ENCODE measurements at places on chromosomes 1 and 21.
A peak's percentile ranks its signal among the peaks of the same experiment; 100 is the strongest.

DNA sequence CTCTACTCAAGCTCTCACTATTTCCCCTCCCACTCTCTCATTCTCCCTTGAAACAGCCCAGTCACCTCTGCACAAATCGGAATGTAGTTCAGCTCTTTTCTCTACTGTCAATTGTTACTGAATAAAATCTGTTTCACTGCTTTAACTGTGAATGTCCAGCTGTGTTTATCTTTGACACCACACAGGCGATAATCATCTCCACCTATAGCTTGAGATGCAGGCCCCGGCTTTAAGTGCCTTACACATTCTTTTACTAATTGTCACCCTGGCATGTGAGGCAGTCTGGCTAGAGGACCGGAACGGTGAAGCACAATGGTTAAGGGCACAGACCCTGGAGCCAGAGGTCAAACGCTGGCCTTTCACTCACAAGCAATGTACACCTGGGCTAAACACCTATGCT lies 122.8 kb upstream of the C8B start:
- no peak for DNase-seq

DNA sequence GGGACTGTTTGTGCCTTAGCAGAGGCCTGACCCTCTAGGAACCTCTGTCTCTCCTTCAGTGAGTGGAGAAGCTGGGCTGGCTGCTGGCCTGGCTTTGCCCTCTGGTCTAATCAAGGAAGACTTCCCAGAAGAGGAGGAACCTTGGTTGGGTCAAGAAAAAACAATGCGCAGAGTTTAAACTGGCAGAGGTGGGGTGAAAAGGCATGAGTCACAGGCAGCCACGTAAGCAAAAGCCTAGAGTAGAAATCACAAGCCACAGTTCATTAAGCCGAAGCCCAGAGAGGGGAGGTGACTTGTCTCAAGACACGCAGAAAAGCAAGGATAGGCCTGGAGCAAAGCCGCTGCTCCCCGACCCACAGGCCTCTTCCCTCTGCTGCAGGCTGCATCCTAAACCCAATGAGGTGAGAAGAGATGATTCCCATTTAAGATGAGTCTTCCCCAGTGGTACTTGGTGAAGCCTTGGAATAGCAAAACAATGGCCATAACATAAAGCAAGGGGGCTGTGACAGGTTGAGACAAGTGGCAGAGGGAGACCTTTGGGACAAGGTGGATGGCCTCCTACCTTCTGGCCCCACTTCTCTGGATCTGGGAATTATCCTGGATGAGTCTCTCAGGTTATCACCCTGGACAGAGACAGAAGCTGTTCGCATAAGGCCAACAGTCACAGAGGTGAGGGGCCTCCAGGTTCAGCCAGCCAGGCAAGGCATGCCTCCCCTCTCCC lies 7.7 kb downstream of the PDZK1IP1 start:
- no peak for DNase-seq

DNA sequence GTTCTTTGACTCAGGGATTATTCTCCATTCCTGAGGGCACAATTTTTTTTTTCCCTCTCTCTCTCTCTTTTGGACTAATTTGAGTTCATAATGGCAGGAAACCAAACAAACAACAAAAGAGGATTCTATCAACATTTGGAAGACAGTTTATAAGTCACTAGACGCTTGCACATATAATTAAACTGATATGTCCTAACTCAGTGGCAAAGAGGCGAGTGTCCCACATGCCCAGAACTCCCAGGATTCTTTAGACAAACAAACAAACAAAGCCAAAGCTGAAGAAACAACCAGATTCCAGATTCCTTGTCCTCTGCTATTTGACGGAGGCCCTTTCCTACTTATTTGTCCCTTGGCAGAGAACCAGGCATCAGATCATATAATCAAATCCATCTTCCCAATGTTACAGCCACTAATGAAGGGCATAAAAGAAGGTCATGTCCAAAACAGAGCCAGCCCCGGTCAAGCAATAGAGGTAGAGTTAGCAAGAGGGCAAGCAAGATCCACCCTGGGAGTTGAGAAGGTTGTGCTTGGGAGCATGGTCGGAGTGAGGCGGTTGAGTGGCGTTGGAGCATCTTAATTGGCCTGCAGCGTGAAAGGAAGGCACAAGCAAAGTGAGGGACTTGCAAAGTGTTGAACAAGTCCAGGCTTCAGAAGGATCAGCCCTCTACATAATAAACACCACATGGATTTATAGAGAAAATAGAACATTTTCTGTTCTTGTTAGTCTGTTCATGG lies 30.3 kb downstream of the ZNF362 start:
- DNase-seq, result no peak

- no peak for DNase-seq
These were observed 262.5 kb downstream of the NPHP4 start for GRCh38 chr1:5729636-5730145.

DNA sequence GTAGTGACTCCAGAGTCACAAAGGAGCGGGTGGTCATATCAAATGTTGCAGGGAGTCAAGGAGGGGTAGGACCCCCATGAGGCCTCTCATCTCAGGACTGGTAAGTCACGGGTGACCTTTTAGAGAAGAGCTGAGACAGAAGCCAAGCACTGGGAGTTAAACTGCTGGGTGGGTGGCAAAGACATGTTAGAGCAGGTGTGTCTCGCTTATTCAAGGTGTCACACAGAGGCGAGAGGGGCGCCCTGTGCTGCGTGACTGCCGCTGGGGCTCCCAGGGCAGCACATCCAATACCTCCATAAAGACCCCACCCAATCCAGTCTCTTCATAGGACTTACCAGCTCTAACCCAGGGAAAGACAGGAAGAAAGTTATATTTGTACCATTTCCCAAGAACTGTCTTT lies 15.2 kb downstream of the CASQ2 start:
- DNase-seq, result no peak

DNA sequence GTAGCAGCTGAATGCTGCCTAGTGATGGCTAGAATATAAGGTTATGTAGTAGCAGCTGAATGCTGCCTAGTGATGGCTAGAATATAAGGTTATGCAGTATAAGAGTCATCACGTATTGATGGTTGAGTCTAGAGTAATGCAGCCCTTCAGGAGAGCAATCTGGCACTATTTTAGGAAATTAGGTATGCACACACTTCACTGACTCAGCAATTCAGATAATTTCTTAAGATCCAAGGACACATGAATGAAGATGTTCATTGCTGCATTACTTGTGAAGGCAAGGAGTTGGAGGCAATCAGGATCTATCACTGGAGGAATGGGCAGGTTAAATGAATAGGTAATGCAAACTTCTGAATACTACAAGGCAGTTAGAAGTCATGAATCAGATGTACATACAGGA lies 13.6 kb downstream of the LTN1 start:
- DNase-seq, result no peak

DNA sequence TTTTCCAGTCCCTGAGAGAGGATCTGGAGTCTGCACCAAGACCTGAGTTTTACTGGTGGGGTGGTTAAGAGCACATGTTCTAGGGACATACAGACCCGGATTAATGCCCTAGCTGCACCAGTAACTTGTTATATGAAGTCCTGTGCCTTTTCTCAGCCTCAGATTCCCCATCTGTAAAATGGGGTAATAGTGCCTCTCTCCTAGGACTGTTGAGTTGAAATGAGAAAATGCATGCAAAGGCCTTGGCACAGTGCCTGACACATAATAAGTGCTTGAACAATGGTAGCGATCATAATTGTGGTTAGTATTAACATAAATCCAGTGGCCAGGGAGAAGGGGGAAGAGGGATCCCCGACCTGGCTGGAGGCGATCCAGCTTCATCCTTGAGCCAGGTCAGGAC lies 12.3 kb downstream of the AHDC1 start:
- no peak for DNase-seq

- no peak for DNase-seq
These were observed 20.5 kb downstream of the PRKACB start for GRCh38 chr1:84164567-84165021.

GRCh38 chr1:110196917-110197765 lies 13.0 kb upstream of the KCNC4 start:
- DNase-seq, result no peak

DNA sequence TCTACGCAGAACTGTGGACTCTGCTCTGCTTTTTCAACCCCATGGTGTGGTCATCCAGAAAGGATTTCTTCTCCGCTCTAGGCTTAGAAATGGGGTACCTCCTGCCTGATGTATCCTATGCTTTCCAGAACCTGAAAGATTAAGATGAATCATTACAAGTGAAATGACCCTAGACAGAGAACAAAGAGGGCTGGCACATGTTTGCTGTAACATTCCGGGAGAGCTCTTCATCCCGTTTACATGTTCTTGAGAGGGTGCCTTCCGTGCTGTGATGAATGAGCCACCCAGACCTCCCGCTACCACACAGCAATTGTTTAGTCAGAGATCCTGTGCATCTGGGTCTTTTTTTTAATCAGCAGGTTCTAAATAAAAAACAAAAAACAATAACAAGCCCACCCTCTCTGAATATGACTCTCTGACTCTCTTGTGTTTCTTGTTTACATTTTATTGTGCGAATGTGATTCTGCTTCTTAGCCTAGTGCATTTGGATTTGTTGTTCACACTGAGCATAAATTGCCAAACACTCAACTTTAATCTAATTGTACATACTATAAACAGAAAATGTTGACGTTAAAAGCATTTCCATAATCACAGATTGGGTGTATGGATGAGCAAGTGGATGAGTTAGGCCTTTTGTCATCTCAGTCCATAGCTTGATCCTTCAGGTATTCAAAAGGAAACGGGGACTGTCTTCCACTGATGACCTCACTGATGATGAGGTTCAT lies 87.1 kb downstream of the GPR88 start:
- DNase-seq, result no peak

DNA sequence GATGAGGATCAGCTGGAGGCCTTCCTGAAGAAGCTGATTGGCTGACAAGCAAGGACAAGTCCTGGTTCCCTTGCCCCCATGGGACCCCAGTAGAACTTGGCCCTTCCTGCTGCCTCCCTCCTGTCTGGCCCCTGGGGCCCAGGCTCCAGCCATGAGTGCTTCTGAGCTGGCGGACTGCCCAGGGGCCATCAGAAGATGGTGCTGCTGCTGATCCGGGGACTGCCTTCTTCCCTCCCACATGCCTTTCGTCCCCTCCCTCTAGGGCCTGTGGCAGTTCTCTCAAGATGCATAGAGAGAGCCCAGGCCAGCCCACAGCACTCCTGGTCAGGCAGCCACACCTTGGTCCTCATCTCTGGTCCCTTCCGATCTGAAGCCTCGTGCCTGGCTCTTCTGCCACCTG lies 57.9 kb upstream of the PRKACB start:
- DNase-seq, result no peak

DNA sequence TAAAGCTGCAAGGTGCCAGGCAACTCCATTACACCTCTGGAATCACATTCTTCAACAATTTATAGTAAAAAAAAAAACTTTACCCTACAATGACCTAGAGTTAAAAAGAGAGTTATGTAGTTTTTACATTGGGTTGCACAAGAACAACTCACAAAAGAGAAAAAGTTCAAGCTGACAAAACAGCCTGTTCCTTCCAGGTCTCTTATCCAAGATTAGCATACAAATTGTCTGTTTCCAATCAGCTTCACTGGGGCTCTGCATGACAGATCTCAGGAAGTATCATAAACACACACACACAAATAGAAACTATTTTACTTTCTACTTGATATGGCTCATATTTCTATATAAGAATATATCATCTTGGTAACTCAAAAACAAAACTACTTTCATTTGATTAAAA lies 154.6 kb downstream of the PCNX2 start:
- DNase-seq, result peak; percentile 12

DNA sequence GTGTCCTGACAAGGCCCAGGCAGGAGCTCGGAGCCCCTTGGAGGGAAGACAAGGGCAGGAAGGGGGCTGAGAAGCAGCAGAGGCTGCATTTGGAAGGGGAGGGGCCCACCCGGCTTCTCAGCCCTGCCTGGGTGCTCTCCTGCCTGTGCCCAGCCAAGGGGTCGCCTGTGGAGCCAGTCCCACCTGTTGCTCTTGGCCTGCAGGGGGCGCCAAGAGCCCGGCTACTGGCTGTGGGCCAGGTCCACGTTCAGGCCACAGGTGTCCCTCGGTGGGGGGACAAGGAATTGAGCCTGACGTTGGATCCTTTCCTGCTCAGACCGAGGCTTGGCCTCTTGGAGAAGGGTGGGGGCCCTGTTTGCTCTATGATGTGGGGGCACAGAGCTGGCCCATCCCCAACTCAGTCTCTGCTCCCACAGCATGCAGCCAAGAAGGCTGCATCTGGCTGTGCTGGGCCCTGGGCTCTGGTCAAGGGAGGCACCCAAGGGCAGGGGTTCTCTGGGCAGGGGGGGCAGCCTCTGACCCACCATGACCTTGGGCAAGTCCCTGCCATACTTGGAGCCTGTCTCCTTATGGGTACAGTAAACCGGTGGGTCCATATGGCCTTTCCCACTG lies 10.9 kb downstream of the WNT4 start:
- DNase-seq, result no peak

- no peak for DNase-seq
These were observed 364.8 kb downstream of the CEP170 start for GRCh38 chr1:242890192-242890741.

DNA sequence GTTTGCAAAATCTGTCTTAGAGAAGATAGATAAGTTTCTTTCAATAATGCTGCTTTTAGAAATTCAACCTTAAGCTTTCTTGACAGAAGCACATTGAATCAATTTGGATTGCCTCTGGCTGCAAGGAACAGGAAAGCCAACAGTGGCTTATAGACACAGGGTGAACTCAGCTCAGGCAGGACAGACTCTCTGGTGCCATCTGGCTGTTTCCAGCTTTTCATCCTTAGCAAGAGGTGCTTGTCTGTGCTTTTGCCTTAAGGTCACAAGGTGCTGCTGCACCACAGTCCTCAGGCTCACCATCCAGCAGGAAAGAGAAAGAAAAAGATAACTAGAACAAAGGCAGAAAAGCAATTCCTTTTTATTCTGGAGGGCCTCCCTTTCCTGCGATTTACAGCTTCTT lies 93.7 kb upstream of the ETS2 start:
- no peak for DNase-seq

- DNase-seq, result peak; percentile 85
These were observed 61.6 kb downstream of the ZBTB18 start for GRCh38 chr1:244112636-244113035.

GRCh38 chr1:152811050-152811449 lies 721 bp upstream of the LCE1B start:
- DNase-seq, result no peak

- no peak for DNase-seq
These were observed 15.9 kb upstream of the FASLG start for GRCh38 chr1:172642970-172643369.

- DNase-seq, result no peak
These were observed 2.6 kb downstream of the EDARADD start for GRCh38 chr1:236396665-236397043.

- peak; percentile 68 for DNase-seq
These were observed 43.7 kb upstream of the RNF11 start for GRCh38 chr1:51192213-51192843.

- no peak for DNase-seq
These were observed 448 bp downstream of the GATAD2B start for GRCh38 chr1:153922076-153922971.

DNA sequence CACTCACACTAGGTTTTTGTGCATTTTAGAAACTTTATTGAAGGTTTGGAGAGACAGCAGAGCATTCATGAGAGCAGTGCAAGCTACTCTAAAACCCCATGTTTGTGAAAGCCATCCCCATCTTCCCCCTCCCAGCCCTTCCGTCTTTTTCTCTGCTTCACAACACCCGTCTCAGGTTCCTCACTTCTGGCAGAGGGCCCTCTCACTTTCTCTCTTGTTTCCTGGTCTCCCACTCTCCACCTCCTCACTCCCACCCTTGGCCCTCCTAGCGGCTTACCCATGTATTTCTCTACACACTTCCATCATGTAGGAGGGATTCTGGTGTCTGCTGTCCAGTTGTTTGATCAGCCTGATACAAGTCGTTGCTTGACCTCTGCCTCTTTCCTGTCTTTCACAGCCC lies 92.7 kb downstream of the LRRC8C start:
- DNase-seq, result no peak

GRCh38 chr21:26136671-26137070 lies 33.9 kb downstream of the APP start:
- no peak for DNase-seq

GRCh38 chr1:53104289-53104913 lies 38.0 kb downstream of the SLC1A7 start:
- no peak for DNase-seq
